ENCODE measurements at places on chromosomes 7 and 10. TPM values are rescaled to one million over a fixed set of nuclear protein-coding genes. Genes with fewer than 3 reads are reported as not detected.
A peak's percentile ranks its signal among the peaks of the same experiment; 100 is the strongest.

- DNase-seq, result no peak
- no peaks in the 10 kb centered on the region for H3K4me1 ChIP-seq
- H3K4me3 ChIP-seq, result no peak overlapping the region
- H3K27me3 ChIP-seq, result no peaks in the 10 kb centered on the region
- no peaks in the 10 kb centered on the region for H3K36me3 ChIP-seq
Observed at GRCh38 chr7:126443951-126444350, 808.8 kb downstream of the GRM8 start.

DNA sequence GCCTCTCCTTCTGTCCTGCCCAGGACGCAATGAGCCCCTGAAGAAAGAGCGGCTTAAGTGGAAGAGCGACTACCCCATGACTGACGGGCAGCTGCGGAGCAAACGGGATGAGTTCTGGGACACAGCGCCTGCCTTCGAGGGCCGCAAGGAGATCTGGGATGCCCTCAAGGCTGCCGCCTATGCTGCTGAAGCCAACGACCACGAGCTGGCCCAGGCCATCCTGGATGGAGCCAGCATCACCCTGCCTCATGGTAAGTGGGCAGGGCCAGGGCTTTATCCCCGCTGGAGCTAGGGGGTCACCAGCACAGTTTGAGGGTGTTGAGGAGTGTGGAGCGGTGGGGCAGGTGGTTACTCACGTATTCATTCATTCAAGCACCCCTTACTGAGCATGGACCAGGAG, 4.7 kb upstream of the ANKRD2 start:
- no peak for DNase-seq
- no peak overlapping the region for H3K4me3 ChIP-seq
- H3K27ac ChIP-seq, result no peak overlapping the region
- H3K27me3 ChIP-seq, result no peaks in the 10 kb centered on the region
- no peaks in the 10 kb centered on the region for H3K4me1 ChIP-seq

The MEST gene
- 2.9 TPM for total RNA-seq

The CYP2W1 gene
- total RNA-seq, result not detected

- H3K36me3 ChIP-seq, result no peaks in the 10 kb centered on the region
- DNase-seq, result no peak
- H3K4me3 ChIP-seq, result no peak overlapping the region
- no peaks in the 10 kb centered on the region for H3K4me1 ChIP-seq
Observed at GRCh38 chr10:30192846-30193608, 133.6 kb upstream of the JCAD start.

The ASB15 gene
- total RNA-seq, result not detected

DNA sequence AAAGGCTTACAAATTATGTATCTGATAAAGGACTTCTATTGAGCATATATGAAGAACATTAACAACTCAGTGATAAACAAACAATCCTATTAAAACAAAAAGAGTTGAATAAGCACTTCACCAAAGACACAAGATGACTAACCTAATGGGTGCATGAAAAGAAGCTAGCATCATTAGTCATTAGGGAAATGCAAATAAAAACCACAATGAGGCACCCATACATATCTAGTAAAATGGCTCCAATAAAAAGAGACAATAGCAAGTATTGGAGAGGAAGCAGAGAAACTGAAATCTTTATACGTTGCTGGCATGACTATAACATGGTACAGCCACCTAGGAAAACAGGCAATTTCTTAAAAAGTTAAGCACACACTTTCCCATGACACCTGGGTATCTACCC, 77.6 kb upstream of the ZMIZ1 start:
- H3K27ac ChIP-seq, result no peak overlapping the region
- H3K27me3 ChIP-seq, result no peaks in the 10 kb centered on the region
- DNase-seq, result no peak
- H3K4me3 ChIP-seq, result no peak overlapping the region

The TMEM213 gene
- not detected for total RNA-seq

The SUN3 gene
- total RNA-seq, result not detected

DNA sequence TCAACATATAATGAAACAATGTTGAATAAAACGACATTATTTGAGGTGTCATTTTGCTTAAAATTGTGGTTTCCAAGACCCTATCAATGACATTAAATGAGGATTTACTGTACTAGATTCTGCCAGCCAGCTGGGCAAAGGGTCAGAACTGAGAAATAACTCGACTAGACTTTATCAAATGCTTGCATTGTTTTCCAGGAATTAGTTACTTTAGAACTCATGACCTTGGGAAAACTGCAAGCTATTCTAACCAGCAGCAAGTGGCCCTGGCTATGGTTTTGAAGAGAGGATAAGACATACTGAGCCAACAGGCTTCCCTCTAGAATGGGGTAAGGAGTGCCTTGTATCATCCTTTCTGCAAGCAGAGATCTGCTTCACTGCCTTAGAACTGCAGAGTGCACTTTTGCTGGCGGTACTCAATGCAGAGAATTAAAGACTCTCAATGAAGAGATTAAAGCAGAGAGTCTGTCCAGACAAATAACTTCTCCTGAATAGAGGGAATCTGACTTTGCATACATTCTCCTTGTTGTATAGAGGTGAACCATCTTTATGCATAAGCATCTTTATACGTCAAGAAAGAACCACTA, 281.5 kb downstream of the ARL4A start:
- H3K4me3 ChIP-seq, result no peak overlapping the region
- no peaks in the 10 kb centered on the region for H3K27me3 ChIP-seq
- H3K36me3 ChIP-seq, result no peaks in the 10 kb centered on the region
- H3K4me1 ChIP-seq, result no peaks in the 10 kb centered on the region

The OR6V1 gene
- total RNA-seq, result not detected

The ACBD7 gene
- total RNA-seq, result 0.47 TPM

DNA sequence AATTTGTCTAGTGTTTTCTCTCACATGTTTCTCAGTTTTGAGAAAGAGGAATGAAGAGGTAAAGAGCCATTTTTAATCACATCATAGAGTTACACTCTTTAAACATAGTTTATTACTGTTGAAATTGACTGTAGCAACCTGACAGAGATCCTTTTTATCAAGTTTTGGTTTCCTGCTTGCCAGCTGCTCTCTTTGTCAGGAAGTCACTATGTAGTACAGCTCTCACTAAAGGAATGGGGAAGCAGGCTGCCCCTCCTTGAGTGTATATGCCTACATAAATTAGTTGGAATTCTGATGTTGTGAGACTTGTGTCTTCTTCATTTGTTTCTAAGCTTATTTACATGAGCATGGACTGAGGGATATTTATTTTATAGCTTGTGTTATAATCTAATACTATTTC, 1274.0 kb upstream of the CELF2 start:
- no peak overlapping the region for H3K27ac ChIP-seq
- no peaks in the 10 kb centered on the region for H3K4me1 ChIP-seq
- DNase-seq, result no peak
- no peaks in the 10 kb centered on the region for H3K27me3 ChIP-seq

The ADK gene
- 15.3 TPM for total RNA-seq

The PON3 gene
- total RNA-seq, result not detected

DNA sequence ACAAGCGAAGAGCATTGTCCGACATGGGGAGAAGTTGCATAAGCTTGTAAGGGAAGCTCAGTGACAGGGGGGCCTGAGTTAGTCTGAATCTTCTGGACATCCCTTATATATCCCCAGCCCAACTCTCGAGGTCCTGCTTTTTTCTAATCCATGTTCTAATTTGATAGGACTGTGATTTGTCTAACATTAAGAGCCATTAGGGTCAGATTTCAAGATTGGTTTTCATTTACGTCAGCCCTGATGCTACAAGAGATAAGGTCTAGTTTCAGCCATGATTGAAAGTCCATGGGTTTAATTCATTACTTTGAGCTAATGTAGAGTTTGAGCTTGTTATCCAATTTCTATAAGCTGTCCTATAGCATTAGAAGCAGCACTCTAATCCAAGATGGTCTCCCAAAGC, 20.3 kb downstream of the TLX1 start:
- H3K4me3 ChIP-seq, result no peak overlapping the region
- no peaks in the 10 kb centered on the region for H3K36me3 ChIP-seq
- no peak for DNase-seq
- no peak overlapping the region for H3K27ac ChIP-seq

The CAMK1D gene
- 28.8 TPM for total RNA-seq

GRCh38 chr7:27148756-27149641, 1.4 kb upstream of the HOXA6 start:
- peaks cover 43% of the 10 kb centered on the region for H3K4me1 ChIP-seq
- H3K4me3 ChIP-seq, result no peak overlapping the region
- DNase-seq, result no peak
- H3K36me3 ChIP-seq, result no peaks in the 10 kb centered on the region

The SPDYE1 gene
- total RNA-seq, result not detected

The TRPV5 gene
- not detected for total RNA-seq

DNA sequence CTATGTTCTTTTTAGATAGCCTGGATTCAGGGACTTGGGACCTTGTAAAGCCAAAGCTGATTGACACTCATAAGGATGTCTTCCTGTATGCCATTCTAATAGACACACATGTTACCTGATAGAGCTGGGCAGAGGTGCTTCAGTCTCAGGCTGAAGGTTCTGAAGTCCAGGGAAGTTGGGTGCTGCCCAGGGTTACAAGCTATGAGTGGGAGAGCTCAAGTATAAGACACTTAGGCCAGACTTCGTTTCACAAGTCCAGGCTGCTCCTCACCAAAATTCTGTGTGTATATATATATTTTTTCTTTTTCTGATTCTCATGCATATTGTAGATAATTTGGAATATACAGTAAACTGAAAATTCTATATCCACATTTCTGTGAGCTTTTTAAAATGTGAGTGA, 144.2 kb downstream of the HDAC9 start:
- H3K36me3 ChIP-seq, result no peaks in the 10 kb centered on the region
- H3K27me3 ChIP-seq, result no peaks in the 10 kb centered on the region
- no peak overlapping the region for H3K4me3 ChIP-seq
- H3K27ac ChIP-seq, result no peak overlapping the region
- no peaks in the 10 kb centered on the region for H3K4me1 ChIP-seq
- DNase-seq, result no peak

- peak; percentile 19 for DNase-seq
- H3K27ac ChIP-seq, result no peak overlapping the region
- H3K4me3 ChIP-seq, result no peak overlapping the region
- H3K36me3 ChIP-seq, result no peaks in the 10 kb centered on the region
Observed at GRCh38 chr10:103803941-103804340, 51.4 kb downstream of the SH3PXD2A start.

DNA sequence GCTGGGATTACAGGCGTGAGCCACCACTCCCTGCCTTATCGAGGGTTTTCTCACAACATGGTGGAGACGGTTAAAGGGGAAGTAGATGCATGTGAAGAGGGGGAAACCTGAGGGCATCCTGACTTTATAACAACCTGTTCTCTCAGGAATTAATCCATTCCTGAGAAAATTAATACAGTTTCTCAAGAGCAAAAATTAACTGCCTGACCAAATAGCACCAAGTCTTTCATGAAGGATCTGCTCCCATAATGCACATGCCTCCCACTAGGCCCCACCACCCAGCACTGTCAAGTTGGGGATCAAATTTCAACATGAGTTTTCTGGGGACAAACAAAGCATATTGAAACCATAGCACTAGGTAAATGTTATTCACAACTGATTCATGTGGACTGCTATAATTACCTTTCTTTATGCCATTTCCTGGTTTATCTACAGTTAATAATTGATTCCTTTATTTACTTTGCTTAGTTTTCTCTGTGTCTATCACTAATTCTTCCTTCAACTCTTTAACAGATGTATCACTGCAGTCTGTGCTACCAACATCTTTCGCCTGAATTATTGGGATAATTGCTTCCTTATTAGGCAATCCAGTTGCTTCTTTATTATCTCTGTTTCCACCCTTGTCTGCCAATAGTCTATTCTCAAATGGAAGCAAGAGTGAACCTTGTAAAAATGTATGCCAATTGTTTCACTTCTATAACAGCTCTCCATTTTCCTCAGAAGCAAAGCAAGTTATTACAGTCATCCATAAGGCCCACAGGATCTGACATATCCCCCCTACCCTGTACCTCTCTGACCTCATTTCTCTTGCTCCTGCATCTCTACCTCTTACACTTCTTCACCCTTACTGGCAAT, 12.9 kb upstream of the MICU1 start:
- no peak overlapping the region for H3K27ac ChIP-seq
- no peaks in the 10 kb centered on the region for H3K36me3 ChIP-seq
- no peak for DNase-seq
- H3K4me3 ChIP-seq, result no peak overlapping the region

DNA sequence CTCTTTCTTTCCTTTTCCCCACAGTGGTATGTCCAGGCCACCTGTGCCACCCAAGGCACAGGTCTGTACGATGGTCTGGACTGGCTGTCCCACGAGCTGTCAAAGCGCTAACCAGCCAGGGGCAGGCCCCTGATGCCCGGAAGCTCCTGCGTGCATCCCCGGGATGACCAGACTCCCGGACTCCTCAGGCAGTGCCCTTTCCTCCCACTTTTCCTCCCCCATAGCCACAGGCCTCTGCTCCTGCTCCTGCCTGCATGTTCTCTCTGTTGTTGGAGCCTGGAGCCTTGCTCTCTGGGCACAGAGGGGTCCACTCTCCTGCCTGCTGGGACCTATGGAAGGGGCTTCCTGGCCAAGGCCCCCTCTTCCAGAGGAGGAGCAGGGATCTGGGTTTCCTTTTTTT, 2.3 kb upstream of the FSCN3 start:
- no peak overlapping the region for H3K27ac ChIP-seq
- H3K27me3 ChIP-seq, result no peaks in the 10 kb centered on the region
- peaks cover 15% of the 10 kb centered on the region for H3K36me3 ChIP-seq
- H3K4me1 ChIP-seq, result peaks cover 23% of the 10 kb centered on the region
- no peak overlapping the region for H3K4me3 ChIP-seq

The CLCN1 gene
- total RNA-seq, result not detected

The PSD gene
- 16.7 TPM for total RNA-seq

GRCh38 chr10:124918191-124918830, 23.6 kb upstream of the ZRANB1 start:
- no peaks in the 10 kb centered on the region for H3K27me3 ChIP-seq
- no peaks in the 10 kb centered on the region for H3K36me3 ChIP-seq
- H3K27ac ChIP-seq, result peak overlapping the region; percentile 80
- peak overlapping the region; percentile 94 for H3K4me3 ChIP-seq
- no peak for DNase-seq

DNA sequence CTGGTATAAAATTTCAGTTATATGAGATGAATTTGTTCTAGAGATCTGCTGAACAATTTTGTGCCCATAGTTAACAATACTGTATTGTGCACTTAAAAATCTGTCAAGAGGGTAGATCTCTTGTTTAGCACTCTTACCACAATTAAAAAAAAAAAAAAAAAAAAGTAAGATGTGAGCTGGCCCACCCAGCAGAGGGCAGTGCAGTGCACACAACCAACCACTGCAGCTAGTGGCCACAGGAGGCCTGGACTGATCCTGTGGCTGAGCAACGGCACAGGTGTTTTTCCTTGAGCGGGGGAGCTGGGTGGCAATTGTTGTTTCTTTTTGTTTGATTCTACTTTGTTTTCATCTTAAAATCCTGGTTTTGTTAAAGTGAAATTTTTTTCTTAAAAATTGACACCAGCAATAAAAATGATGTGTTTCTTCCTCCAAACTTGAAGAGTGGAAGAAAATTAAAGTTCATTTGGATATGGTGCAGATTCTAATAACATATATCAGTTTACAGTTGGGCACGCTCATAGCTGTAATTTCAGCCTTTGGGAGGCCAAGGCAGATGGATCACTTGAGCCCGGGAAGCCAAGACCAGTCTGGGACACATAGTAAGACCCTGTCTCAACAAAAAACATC, 171.1 kb upstream of the TBX20 start:
- H3K27me3 ChIP-seq, result no peaks in the 10 kb centered on the region
- DNase-seq, result peak; percentile 61
- no peaks in the 10 kb centered on the region for H3K4me1 ChIP-seq
- no peaks in the 10 kb centered on the region for H3K36me3 ChIP-seq
- no peak overlapping the region for H3K27ac ChIP-seq

- H3K4me3 ChIP-seq, result no peak overlapping the region
- peaks cover 100% of the 10 kb centered on the region for H3K36me3 ChIP-seq
- no peaks in the 10 kb centered on the region for H3K27me3 ChIP-seq
- no peak for DNase-seq
- H3K4me1 ChIP-seq, result peaks cover 18% of the 10 kb centered on the region
- no peak overlapping the region for H3K27ac ChIP-seq
Observed at GRCh38 chr10:11290156-11290890, 272.7 kb downstream of the CELF2 start.

The OPN1SW gene
- total RNA-seq, result not detected

The NOD1 gene
- 11.6 TPM for total RNA-seq
